RPMI8226 (cell line): ENCODE measurements at places on chromosomes 2 and 18.

- no peak for DNase-seq
Observed at GRCh38 chr2:20013126-20013849, 820 bp upstream of the MATN3 start.

- DNase-seq: no peak
Observed at GRCh38 chr2:100224988-100225710, 82.8 kb upstream of the AFF3 start.

GRCh38 chr2:88607416-88607815 is 19.8 kb downstream of the EIF2AK3 start:
- no peak for DNase-seq

DNA sequence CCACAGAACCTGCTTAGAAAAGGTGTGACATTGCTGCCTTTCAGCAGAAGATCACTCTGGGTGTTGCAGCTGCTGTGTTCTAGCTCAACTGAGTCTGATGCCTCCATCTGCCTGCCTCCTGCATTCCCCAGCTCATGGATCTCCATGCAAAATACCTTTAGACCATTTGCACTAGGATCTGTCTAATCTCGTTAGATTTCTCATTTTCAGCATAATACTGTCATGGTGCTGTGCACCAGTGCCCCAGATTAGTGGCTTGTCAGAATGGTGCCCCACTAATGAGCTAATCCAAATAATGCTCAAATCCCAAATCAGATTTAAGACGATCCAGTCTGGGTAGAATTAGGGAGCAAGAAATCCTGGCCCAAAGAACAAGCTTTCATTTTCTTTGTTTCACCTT is 284.4 kb upstream of the PARD3B start:
- no peak for DNase-seq

DNA sequence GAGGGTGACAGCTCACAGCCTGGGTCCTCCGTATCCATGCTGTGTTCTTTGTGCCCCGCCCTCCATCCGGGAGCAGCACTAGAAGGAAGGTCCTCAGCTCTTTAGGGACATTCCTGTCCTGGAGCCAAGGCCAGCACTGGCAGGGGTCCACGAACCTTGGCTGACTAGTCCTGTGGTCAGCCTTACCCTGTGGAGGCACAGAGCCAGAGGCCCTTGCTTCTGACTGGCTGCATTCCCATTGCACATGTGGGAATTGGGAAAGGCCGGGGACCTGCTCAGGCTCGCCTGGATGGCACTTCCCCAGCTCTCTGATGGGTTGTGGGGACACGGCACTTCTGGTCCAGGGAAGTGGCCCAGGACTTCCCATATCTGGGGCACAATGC is 24.9 kb upstream of the RHOB start:
- no peak for DNase-seq

DNA sequence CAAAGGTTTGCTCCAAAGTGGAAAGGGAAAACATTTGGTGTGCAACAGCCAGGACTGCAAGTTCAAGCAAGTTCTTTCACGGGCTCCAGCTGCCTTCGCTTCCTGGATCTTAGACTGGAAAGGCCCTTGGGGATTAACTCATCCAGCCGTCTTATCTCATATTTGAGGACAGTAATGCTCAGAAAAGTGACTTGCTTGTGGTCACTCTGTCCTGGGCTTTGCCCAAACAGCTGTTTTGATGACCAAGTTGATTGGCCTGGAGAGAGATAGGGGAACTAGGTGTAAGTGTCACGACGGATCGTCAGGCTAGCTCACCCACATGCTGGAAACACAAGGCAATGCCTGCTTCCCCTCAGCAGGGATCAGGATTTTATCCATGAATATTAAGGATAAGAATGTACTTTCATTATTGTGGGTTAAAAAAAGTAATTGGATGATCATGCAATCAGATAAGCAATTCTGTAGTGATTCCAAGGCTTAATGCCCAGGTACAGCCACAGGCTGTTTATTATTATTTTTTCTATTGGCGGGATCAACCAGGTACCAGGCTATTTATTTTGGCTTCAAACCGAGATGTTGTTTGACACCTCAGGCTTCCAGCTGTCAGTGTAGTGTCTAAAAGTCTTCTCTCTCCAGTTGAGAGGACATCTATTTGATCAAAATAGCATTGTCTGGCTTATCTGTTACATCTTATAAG is 162.5 kb upstream of the EPAS1 start:
- DNase-seq: no peak

- no peak for DNase-seq
Observed at GRCh38 chr2:1922402-1923025, 178.2 kb upstream of the PXDN start.

GRCh38 chr2:11175293-11175795 is 20.1 kb downstream of the SLC66A3 start:
- DNase-seq: no peak

GRCh38 chr2:237209885-237210284 is 124.2 kb downstream of the COPS8 start:
- DNase-seq: no peak

DNA sequence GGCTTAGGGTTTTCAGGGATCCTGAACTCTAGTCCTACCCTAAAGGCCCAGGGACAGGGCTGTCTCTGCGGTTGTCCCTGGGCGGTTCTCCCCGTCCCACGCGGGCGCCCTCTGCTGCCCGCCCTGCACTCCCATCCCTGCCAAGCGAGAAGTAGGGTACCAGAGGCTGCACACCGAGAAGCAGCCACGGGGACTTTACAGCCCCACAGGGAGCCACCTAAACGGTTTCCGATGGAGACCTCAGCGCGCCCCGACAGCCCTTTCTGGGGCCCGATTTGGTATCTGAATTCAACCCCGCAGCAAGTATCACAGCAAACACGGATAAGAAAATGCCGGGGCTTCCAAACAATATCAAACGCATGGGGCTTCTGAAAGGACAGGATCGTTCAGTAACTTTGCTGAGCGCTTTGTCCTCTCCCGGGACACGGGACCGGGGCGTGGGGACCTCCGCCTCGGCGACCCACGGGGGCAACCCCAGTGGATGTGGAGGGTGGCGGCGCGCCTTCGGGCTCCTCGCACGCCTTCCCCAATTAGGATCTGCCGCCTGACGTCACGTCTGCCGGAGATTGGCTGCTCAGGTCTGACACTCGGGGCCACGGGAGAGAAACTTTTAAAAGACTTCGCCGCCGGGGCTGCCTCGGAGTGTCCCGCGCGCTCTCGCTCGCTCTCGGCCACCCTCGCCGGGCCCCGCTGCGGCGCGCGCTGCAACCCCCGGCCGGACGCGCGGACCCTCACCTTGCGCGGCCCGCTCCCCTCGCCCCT is at the start of gene LTBP1:
TSS of gene LTBP1 (plus strand) at position 640 of the 762 bp plus-strand sequence. CDS start 372 bp downstream, outside the sequence.
- peak; percentile 80 for DNase-seq

DNA sequence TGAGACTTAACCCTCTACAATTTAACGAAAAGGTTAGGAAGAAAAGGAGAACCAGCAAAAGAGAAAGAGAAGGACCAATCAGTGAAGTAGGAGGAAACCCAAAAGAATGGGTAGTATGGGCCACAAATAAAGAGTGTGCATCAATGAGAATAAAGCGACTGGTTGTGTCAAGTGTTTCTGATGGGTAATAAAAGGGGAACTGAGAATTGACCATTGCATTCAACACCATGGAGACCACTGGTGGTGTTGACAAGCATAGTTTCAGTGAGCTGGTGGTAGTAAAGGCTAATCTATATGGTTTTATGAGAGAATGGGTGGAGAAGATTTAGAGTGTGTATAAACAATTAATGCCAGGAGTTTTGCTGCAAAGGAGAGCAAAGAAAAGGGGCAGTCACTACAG is 75.4 kb downstream of the CSRNP3 start:
- peak; percentile 12 for DNase-seq

GRCh38 chr2:8239531-8240088 is 442.2 kb upstream of the ID2 start:
- DNase-seq: no peak
